ENCODE measurements at places on chromosomes 4 and X.

DNA sequence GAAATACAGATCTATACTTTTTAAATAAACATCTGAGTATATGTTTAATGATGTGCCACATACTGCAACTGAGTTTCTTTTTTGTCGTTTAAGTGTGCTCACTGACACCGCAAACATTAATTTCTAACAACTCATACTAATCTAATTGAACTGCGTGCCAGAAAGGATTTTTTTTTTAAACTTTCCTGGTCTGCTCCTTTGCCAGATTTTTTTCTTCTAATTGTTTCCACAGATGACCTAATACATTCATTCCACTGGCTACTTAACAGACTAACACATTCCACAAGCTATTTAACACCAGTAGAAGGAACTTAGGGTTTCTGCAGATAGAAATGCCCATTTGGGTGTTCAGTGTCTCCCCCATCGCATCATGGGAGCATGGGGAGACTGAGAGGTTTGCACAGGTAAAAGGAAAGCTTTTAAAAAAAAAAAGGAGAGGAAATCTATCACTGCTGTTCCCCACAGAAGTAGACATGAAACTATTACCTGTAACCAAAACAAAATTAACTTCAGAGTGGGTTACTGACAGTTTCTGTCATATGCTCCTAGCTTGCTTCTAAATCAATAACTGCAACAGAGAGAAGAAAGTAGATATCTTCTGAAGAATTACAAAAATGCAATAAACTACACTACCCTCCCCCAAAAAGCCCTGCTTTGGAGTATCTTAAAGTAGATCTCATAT, 31.6 kb downstream of the SH3KBP1 start:
- no peaks in the 10 kb centered on the region for H3K4me1 ChIP-seq
- DNase-seq, result no peak
- no peaks in the 10 kb centered on the region for H3K36me3 ChIP-seq
- no peaks in the 10 kb centered on the region for H3K27me3 ChIP-seq
- no peak overlapping the region for H3K4me3 ChIP-seq

- H3K27me3 ChIP-seq, result no peaks in the 10 kb centered on the region
- no peak for DNase-seq
- no peak overlapping the region for H3K4me3 ChIP-seq
- H3K36me3 ChIP-seq, result no peaks in the 10 kb centered on the region
- no peak overlapping the region for H3K27ac ChIP-seq
Measured at GRCh38 chrX:56219700-56220099, 12.5 kb upstream of the KLF8 start.

DNA sequence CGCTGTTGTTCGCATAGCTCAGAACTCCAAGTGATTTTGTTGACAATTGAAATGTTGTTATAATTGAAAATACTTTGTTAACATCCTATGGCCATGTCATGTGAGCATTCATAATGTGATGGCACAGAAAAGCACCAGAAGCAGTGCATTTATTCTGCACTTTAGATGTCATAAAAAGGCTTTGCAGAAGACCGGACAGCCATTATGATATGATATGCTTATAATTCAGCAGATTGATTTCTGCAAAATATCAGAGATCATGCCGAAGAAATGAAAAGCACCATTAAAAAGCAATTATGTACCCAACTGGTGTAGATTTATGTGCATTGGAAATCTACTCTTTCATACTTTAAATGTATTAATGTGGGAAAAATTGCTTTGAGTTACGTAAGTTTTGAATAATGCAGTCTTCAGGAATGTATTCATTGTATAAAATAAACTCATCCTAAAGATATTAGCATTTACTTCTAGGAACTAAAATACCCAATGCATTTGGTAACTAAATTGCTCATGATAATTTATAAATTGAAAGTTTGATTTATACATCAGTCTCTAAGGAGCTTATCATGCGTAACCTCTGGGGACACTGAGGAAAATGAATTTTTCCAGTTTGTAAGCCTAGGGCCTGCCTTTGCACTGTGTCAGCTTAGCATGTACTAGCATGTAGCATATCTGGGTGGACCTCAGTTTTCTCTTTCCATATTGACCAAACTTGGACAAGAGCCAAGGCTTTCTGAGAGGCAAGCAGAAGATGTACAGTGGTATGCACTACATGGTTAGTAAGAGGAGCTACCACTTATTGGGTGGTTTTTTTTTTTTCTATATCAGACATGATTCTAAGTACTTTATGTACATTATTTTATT, 43.6 kb downstream of the TLR10 start:
- no peaks in the 10 kb centered on the region for H3K4me1 ChIP-seq
- no peak overlapping the region for H3K27ac ChIP-seq
- no peaks in the 10 kb centered on the region for H3K36me3 ChIP-seq
- no peaks in the 10 kb centered on the region for H3K27me3 ChIP-seq
- no peak for DNase-seq

- H3K4me1 ChIP-seq, result peaks cover 32% of the 10 kb centered on the region
- no peak overlapping the region for H3K27ac ChIP-seq
Measured at GRCh38 chr4:26088433-26088928, 174.5 kb downstream of the SMIM20 start.

GRCh38 chr4:142845293-142846107, 601 bp downstream of the INPP4B start:
- no peak for DNase-seq
- H3K27me3 ChIP-seq, result peaks cover 70% of the 10 kb centered on the region
- no peaks in the 10 kb centered on the region for H3K36me3 ChIP-seq
- H3K4me1 ChIP-seq, result no peaks in the 10 kb centered on the region
- no peak overlapping the region for H3K27ac ChIP-seq

DNA sequence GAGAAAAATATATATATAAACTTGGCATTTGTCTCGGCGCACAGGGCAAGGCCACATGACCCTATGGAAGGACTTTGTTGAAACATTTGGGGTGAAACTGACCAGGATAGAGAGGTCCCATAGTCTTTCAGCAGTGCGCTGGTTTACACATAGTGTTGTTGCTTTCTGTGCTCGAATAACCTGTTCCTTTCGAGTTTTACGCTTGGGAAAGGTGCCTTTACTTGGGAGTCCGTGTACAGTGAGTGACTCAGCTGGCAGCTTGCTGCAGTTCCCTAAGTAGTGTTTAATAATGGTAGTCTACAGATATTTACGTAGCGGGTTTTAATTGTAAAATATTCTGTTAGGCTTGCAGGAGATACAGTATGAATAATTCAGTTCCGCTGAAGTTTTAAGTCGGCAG, 578 bp downstream of the APOOL start:
- H3K36me3 ChIP-seq, result peaks cover 5% of the 10 kb centered on the region
- H3K4me1 ChIP-seq, result no peaks in the 10 kb centered on the region
- no peaks in the 10 kb centered on the region for H3K27me3 ChIP-seq
- peak overlapping the region; percentile 94 for H3K27ac ChIP-seq
- DNase-seq, result no peak

Data from type B pancreatic cell (in vitro differentiated cells).